ENCODE measurements at places on chromosomes 12 and 14. TPM values are rescaled to one million over a fixed set of nuclear protein-coding genes. Genes with fewer than 3 reads are reported as not detected.

Gene CFAP251
- total RNA-seq: 2.4 TPM

Gene FGF23
- not detected for total RNA-seq

Gene TMEM121
- 8.4 TPM for total RNA-seq

Gene KRT79
- total RNA-seq: not detected

Gene TIMM9
- total RNA-seq: 12.2 TPM

Gene CD27
- total RNA-seq: not detected

Gene SLC38A4
- under 0.01 TPM for total RNA-seq

Gene FAM186B
- 0.35 TPM for total RNA-seq

Gene PITPNM2
- 2.4 TPM for total RNA-seq

Gene TAS2R8
- total RNA-seq: not detected

Gene CLEC1B
- not detected for total RNA-seq

Gene NDRG2
- 0.35 TPM for total RNA-seq

Gene LAG3
- not detected for total RNA-seq

Gene SIX6
- total RNA-seq: not detected

Gene SLC5A8
- not detected for total RNA-seq

Gene MMP19
- total RNA-seq: 2.6 TPM

Gene FAM90A1
- 0.10 TPM for total RNA-seq

Gene SRGAP1
- total RNA-seq: 76.8 TPM

Gene GPD1
- total RNA-seq: 0.69 TPM
